NCI-H1417 treated with DMSO at 0.1 percent for 48 hours (cell line): ENCODE measurements at places on chromosomes 12 and 14.

DNA sequence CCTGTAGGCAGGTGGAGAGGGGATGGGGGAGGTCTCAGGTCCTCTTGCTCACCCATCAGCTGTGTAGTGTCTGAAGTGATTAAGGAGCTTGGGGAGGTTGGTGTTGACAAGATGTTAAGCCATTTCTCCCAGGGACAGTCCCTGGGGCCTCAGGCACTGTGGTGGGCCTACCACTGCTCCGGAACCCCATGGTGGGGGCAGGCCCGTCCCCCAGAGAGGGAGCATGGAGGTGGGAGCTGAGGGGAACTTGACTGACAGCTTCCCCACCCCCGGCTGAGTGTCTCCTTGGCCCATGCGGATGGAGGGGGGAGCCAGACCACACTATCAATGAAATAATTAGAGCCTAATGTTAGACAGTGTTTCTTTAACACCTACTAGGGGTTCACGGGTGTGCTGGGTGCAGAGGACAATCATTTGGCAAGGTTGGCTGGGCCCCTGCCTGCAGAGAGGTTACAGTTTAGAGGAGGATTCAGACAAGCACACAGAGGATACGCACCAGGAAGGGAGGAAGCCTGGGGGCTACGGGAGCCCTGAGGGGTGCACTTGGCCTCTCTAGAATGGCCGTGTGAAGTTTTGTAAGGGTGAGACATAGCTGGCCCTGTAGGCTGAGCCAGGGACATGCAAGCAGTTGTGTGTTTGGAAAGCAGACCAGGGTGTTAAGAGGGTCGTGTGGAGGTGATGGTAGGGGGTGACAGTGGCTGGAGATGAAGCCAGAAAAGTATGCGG lies 19.3 kb upstream of the KRT80 start:
- DNase-seq, result no peak

DNA sequence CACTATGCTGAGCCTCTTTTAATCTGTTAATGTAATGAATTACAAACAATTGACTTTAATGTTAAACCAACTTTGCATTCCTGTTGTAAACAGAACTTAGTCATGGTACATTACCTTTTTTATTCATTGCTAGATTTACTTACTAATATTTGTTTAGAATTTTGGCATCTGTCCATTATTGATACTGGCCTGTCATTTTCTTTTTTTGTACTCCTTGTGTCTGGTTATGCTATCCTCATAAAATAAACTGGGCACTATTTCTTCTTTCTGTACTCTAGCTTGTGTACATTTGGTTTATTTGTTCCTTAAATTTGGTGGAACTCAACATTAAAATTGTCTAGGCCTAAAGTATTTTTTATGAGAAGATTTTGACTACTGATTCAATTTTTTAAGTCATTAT lies 32.1 kb downstream of the SPATA7 start:
- no peak for DNase-seq

DNA sequence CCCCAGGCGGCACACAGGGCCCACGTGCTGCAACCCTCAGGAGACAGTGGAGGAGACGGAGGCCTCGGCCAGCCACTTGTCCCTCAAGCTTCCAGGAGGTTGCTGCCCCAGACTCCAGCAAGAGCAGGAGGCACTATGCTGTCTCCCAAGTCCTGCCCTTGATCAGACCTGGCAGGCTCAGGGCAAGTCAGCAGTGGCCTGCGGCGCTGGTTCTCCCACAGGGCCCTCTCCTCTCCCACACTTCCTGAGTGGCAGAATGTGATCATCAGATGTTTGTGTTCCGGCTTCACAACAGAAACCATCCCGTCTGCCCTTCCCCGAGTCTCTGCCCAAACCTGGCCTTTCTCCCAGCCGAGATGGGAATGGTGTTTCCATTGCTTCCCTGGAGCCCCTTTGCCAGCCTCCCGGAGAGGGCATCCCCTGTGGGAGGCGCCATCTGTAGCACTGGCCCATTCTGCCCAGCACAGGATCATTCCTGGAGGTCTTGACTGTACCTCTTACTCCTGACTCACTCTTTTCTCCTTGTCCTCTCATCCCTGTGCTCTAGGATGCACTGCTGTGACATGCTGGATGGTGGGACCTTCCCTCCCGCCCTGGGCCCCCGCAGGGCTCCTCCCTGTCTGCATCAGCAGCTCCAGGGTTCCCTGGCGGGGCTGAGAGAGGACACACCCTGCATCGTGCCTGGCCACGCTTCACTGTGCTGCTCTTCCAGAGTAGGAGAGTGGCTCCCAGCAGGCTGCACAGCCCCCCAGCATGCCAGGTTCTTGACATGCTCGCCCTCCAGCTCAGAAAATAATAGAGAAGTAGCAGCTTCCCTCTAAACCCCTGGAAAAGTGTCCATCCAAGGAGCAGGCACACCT lies 114.7 kb upstream of the FKBP4 start:
- DNase-seq, result no peak

GRCh38 chr14:28952161-28952560 lies 185.6 kb downstream of the FOXG1 start:
- DNase-seq, result no peak

DNA sequence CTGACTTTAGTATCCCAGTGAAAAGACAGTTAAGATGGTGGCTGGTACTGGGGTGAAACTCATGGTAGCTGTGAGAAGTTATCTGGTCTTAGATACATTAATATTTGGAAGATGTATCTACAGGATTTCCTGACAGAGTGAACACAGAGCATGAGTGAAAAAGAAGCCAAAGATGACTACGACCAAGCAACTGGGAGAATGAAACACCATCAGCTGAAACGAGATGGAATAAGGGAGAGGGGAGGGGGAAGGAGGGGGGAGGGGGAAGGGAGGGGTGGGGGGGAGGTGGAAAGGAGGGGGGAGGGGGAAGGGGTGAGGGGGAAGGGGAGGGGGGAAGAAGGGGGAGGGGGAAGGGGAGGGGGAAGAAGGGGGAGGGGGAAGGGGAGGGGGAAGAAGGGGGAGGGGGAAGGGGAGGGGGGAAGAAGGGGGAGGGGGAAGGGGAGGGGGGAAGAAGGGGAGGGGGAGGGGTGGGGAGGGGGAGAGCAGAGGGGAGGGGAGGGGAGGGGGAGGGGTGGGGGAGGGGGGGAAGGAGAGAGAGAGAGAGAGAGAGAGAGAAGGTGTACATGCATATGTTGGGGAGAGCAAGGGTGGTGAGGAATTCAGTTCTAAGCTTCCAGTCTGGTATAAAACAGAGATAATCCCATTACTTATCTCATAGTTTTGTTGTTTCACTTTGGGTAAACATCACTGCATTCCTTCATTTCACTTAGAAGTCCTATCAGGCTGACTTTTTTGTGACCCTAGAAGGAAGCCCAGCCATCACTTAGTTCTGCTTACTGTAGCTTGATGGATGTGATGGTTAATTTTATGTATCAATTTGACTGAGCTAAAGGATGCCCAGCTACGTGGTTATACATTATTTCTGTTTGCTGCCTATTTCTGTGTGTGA lies 73.9 kb downstream of the SPPL3 start:
- DNase-seq, result no peak

- no peak for DNase-seq
Measured at GRCh38 chr14:71013551-71014192, 106.4 kb downstream of the PCNX1 start.

GRCh38 chr12:2652401-2653081 lies 142.2 kb upstream of the FKBP4 start:
- DNase-seq, result no peak

DNA sequence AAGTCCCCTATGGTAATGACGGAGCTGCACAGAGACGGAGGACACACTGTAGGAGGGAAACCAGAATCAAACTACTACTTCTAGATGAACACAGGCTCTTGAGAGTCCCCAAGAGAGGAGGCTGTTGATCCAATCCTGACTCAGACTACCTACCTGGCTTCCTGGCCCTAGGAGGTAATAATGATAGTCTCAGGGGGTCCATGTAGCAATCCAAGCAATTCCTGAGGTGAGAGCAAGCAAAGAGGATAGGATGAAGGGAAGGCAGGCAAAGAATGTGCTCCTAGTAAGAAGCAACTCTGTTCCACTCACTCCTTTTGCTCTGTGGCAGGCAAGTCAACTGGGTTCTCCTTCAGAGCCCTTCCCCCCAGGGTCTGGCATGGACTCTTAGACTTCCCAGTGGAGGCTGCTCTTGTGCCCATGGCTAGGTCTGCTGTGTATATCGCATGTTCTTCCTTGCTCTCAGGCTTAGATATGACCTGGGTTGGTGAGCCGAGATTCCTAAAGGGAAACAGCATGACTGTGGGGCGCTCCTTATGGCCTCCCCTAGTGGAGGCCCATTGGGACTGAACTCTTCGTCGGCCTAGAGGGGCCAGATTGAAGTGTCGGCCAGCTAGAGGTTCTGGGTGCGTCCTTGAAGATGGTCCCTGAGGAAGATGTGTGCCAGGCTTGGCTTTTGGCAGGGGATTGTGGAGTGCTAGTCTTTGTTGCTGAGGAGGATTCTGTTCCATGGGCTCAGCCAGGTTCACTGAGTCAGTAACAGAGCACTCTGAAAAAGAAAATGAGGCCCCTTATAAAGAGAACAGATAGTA lies 2.1 kb downstream of the TINF2 start:
- DNase-seq, result no peak

DNA sequence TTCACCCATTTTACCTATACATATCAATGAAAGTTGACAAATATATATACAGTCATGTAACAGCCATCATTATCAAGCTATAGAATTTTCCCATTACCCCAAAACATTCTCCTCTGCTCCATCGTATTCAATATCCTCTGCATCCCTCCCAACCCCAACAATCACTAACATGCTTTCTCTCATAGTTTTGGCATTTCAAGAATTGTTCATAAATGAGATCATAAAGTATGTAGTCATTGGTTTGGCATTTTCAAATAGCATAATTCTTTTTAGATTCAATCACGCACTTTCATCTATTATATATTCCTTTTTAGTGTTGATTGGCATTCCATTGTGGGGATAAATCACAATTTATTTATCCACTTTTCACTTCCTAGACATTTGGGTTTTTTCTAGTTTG lies 866.0 kb upstream of the TMEM132C start:
- DNase-seq, result no peak

- no peak for DNase-seq
Measured at GRCh38 chr14:53193193-53193592, 40.1 kb upstream of the DDHD1 start.

- DNase-seq, result no peak
Measured at GRCh38 chr12:116443821-116444589, 115.2 kb upstream of the MAP1LC3B2 start.
